ENCODE measurements at places on chromosomes 12 and 14.

- no peak for DNase-seq
Measured at GRCh38 chr14:53306911-53307310, 153.8 kb upstream of the DDHD1 start.

GRCh38 chr12:88579601-88580050 lies 645 bp downstream of the KITLG start:
- DNase-seq = no peak

DNA sequence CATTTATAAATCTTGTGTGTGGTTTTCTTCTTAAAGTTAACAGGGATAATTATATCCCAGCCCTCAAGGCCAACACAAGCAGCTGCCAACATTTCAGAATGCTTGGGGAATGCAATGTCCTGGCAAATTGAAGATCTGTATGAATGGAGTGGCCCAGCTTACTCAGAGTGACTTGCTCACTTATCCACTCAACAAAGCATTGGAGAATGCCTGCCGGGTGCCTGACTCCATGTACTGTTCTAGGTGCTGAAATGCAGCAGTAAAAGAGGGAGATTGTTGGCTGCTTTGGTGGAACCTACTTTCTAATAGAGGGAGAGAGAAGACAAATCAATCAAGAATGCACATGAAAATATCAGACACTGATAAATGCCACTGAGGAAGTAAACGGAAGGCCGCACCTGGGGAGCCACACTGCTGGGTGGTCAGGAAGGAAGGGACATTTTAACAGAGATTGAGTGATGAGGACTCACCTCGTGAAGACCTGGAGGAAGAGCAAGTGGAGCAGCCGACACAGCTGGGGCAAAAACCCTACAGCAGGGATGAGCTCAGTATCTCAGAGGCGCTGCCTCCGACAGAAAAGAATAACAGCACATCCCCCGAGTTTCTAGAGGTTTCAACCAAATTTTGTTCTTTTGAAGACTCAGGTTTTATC lies 61.2 kb upstream of the VASH1 start:
- no peak for DNase-seq

DNA sequence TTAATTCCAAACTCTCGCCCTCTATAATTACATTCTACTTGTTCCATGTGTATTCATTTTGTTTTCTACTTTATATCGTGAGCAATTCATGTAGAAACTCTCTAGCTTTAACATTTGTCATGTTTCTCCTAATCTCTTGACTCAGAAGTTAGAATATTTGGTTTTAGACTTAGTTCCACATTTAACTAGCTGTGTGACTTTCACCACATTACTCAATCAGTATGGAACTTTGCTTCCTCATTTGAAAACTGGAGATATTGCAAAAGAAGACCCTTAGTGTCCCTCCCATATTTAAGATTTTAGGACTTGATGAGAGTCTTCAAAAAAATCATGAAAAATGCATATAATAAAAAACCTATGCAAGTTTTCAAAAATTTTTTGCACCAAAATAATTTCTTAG lies 447.5 kb downstream of the GXYLT1 start:
- no peak for DNase-seq

All from ascending aorta (tissue), 2 donors.